ENCODE measurements at places on chromosomes 12 and 14. TPM values are rescaled to one million over a fixed set of nuclear protein-coding genes. Genes with fewer than 3 reads are reported as not detected.

Gene SENP1
- total RNA-seq, result 41.9 TPM

Gene KCNA1
- total RNA-seq, result not detected

Gene DDX47
- total RNA-seq, result 79.9 TPM

Gene INHBE
- total RNA-seq, result not detected

Gene HHIPL1
- total RNA-seq, result 0.41 TPM

Gene FOXM1
- total RNA-seq, result 0.35 TPM

Gene CLEC4E
- total RNA-seq, result not detected

Gene ACOT6
- not detected for total RNA-seq

Gene TSPAN19
- total RNA-seq, result not detected

Gene IQSEC3
- total RNA-seq, result 2.0 TPM

Gene KRT83
- not detected for total RNA-seq

Gene P2RX4
- 56.9 TPM for total RNA-seq

Gene KERA
- total RNA-seq, result not detected

Gene PROX2
- total RNA-seq, result not detected

Gene CPNE8
- total RNA-seq, result 2.9 TPM

Gene LRCOL1
- total RNA-seq, result not detected

Gene GLIPR1L1
- not detected for total RNA-seq
